ENCODE measurements at places on chromosomes 7 and 10. TPM values are rescaled to one million over a fixed set of nuclear protein-coding genes. Genes with fewer than 3 reads are reported as not detected.

The SRRM3 gene
- total RNA-seq: 0.23 TPM

The GDF2 gene
- not detected for total RNA-seq

The GPNMB gene
- total RNA-seq: 3.3 TPM

The SKAP2 gene
- total RNA-seq: 28.8 TPM

The C1QL3 gene
- 0.35 TPM for total RNA-seq

The ITIH5 gene
- total RNA-seq: 0.05 TPM

The ZNF853 gene
- 1.9 TPM for total RNA-seq

The TES gene
- total RNA-seq: 73.9 TPM

The CYP26A1 gene
- not detected for total RNA-seq

The PNLIPRP1 gene
- not detected for total RNA-seq

The ACSM6 gene
- not detected for total RNA-seq

The OR2A42 gene
- not detected for total RNA-seq

The NUB1 gene
- total RNA-seq: 39.6 TPM

The PCLO gene
- 1.4 TPM for total RNA-seq

The SEMA3A gene
- total RNA-seq: 6.6 TPM

The IL15RA gene
- 47.7 TPM for total RNA-seq

The NOBOX gene
- total RNA-seq: not detected

The LIPN gene
- not detected for total RNA-seq

The CFTR gene
- total RNA-seq: not detected

The HECTD2 gene
- 3.9 TPM for total RNA-seq

The CTAGE4 gene
- total RNA-seq: not detected

The RBM48 gene
- total RNA-seq: 6.2 TPM

The LIPM gene
- total RNA-seq: not detected

The GPR15LG gene
- not detected for total RNA-seq

The ADAM12 gene
- 15.4 TPM for total RNA-seq

The PTF1A gene
- not detected for total RNA-seq

The WNT16 gene
- total RNA-seq: not detected

The CYCS gene
- total RNA-seq: 54.5 TPM

The FAM221A gene
- total RNA-seq: 2.0 TPM

The TAS2R41 gene
- total RNA-seq: not detected

The VPS37D gene
- 6.9 TPM for total RNA-seq

The VSTM4 gene
- total RNA-seq: 0.35 TPM

The ENTPD1 gene
- total RNA-seq: 30.3 TPM

The GBF1 gene
- 53.8 TPM for total RNA-seq

The RAB19 gene
- not detected for total RNA-seq

The NPFFR1 gene
- total RNA-seq: not detected

The PIP4K2A gene
- 21.2 TPM for total RNA-seq

The TUBAL3 gene
- not detected for total RNA-seq

The CALML3 gene
- total RNA-seq: not detected

The LRIT1 gene
- not detected for total RNA-seq

The SPDYE5 gene
- total RNA-seq: not detected

The CLRN3 gene
- not detected for total RNA-seq

The SGMS1 gene
- 35.9 TPM for total RNA-seq

The TASOR2 gene
- total RNA-seq: 66.7 TPM

The WEE2 gene
- total RNA-seq: not detected

The OR2A12 gene
- not detected for total RNA-seq

The C10orf143 gene
- total RNA-seq: not detected

The UNCX gene
- total RNA-seq: not detected

The FRMD4A gene
- 162 TPM for total RNA-seq

The C7orf33 gene
- total RNA-seq: not detected

The NACAD gene
- 7.9 TPM for total RNA-seq

The GHRHR gene
- total RNA-seq: not detected

Measured in glomerular endothelial cell (primary cell).